ENCODE measurements at places on chromosomes 13 and 19.
A peak's percentile ranks its signal among the peaks of the same experiment; 100 is the strongest.

DNA sequence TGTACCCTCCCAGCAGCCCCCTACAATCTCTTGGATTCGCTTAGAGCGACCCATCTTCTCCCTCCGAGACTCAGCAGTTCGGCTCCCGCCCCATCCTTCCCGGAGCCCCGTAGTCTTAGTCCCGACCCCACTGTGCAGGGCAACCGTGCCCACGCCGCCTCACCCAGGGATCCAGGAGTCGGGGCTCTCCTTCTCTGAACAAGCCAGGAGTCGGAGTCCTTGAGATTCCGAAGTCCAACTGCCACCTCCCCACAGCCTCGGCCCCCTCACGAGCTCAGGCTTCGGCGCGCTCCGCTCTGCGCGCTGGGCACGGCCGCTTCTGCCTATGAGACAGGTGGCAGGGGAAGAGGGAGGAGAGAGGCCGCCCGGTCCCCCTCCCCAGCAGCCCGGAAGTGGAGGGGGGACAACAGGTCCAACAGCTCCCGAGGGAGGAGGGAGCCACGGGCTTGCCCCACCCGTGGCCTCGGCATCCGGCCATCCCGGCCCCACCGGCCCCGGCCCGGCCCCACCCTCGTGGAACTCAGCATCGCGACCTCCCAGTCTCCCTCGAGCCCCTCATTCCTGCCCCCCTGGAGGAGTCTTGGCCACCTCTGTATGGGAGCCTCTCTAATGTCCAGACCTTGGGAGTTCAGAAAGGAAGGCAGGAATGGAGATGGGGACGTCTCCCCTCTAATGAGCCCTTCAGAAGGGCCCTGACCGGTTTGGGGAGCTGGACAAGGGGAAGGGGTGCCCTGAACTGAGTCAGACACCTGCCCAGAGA, at the start of gene PHLDB3:
Gene PHLDB3, minus strand, starts transcription at position 321 of the 760 bp plus-strand sequence. CDS start 628 bp downstream, outside the sequence.
- peak; percentile 32 for DNase-seq

DNA sequence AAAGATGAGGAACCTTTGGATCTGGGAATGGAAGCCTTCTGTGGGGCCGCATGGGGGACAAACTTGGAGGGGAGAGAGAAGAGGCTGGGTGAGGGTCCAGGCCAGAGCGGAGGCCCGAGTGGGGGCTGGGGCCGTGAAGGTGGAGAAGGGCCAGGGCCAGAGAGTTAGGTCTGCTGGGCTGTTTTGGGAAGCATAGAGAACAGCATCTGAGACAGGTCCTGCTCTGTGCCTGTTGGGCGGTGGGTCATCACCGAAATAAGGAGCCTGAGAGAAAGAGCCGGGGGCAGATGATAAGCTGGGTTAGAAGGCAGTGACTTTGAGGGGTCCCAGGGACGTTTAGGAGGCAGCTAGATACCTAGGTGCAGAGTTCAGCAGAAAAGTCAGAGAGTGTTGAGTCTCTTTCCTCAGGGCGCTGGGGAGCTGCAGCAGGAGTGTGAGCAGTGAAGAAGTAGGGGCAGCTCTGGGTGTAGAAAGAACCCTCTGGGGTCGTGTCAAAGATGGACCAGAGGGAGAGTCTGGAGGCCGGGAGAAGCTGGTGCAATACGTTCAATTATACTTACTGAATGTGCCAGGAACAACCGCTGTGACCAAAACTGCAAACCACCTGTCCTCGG, 2.7 kb downstream of the SPACA6 start:
- DNase-seq: no peak

DNA sequence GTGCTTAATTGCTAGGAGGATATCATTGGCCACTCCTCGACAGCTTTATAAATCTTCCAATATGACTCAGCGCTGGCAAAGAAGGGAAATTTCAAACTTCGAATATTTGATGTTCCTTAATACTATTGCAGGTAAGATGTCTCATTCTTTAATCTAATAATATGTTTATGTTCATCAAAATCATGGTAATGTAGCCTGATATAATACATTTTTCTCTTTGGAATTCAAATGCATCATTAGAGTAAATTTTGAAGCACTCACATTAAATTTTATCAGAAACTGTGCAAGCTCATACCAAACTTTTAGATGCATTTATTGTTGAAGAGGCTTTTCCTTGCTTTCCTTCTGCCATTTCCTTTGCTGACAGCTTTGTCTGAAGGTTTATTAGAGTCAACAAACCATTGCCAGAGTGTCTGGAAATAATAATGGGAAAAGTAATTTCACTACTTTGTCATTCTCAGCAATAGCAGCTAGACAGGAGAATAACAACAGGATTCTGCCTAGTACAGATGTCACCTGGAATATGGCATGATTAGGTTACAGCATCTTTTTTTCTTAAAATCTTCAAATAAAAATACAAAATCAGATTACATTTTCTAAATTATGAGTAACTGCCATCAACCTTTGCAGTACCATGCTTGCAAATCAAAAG, 78.6 kb upstream of the MAB21L1 start:
- no peak for DNase-seq

DNA sequence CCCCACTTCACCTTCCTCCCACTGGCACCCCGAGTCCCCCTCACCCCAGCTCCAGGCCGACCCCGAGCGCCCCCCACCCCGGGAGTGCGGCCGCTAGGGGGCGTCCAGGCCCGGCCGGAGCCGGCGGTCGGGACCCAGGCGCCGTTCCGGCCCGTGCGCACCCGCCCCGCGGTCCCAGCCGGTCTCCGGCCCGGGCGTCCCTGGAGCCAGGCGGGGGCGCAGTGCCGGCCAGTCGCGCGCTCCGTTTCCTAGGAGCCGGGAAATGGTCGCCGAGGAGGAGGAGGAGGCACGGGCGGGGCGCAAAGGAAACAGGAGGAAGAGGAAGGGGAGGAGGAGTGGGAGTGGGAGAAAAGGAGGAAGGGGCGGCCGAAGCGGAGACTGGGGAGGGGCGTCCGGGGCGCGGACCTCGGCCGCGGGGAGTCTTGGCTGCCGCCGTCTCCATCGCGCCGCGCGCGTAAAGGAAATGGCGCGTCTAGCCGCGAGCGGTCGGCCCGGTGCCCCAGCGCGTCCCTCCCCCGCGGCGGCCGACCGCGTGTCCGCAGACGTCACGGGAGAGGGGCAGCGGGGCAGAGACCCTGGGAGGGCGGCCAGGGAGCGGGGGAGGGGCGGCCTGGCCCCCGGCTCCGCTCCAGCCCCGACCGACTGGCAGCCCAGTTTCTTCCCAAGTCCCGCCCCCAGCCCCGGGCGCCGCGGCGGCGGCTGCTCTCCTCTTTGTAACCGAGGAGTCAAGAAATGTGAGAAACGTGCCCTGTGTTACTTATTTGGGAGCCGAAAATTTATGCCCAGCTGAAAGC, 1.1 kb upstream of the KCTD15 start:
- DNase-seq: peak; percentile 49

Measured in NCI-H1436 (cell line).